ENCODE measurements at places on chromosomes 6 and 20.

DNA sequence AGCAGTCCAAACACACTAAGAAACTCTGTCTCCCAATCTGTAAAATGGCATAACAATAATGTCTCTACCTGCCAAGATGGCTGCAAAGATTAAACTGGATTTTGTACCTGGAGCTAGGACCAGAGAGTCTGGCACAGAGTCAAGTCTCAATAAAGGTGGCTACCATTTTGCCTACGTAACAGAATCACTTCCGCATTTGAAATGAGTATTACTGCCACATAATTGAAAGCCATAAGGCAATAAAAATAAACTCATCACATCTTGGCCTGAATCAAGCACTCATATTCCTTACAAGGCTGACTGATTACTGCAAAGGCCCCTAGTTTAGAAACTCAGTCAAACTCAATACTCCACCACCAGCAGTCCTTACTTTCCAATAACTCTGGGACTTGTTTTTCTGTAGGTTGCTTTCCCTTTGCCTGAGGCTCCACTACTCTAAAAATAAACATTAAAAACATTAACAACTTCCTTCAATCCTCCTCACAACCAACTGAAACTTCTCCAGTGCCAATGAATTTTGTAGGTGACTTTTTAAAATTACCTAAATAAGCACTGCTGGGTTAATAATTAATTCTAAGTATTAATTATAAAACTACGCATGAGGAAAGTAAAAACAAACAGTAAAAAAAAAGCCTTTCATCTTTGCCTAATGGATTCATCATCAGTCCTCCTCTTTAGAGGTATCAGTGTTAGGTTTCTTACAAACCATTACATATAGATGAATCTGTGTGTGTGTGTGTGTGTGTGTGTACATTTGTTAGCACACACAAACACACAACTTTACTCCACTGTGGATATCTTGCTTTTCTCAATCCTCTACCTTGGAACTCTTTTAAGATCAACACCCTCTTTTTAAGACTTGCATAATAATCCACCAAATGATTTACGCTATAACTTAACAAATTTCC is 3.7 kb downstream of the KIF16B start:
- no peak for DNase-seq

GRCh38 chr6:168440520-168441433 is at the start of gene SMOC2:
Gene SMOC2 (plus strand): TSS chr6:168441184. CDS start chr6:168441371, 187 bp downstream.
- DNase-seq: no peak

DNA sequence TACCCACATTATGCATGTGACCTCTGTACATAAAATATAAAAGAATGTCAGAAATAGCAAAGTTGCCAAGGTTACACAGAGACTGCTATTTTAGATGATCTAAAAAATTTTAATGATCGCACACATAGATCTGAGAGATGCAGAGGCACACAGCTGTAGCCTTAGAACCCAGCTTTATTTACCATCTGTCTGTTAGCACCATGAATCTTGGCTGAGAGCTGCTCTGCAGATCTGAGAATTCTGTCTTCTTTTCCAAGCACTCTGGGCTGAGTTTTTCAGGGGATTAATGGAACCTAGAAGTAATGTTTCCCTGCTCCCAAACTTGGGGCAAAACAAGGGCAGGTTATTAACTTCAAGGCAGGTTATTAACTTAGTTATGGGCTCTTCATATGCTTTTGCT is 248.7 kb upstream of the JAG1 start:
- no peak for DNase-seq

DNA sequence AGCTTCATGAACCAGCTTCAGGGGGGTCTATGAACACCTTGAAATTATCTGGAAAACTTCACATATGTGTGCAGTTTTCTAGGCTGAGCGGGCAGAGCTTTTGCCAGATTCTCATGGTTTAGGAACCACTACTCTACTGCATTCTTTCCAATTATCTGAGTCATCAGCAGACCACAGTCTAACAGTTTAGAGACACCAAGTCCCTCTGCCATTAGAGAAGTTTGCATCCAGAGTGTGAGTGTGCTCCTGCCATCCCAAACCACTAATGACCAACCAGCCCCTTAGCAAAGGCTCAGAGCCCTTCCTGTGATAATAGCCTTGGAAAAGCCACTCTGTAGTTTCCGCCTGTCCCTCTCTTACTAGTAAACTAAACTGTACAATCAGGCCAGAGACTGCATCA is 96.8 kb downstream of the PHACTR1 start:
- DNase-seq: no peak

DNA sequence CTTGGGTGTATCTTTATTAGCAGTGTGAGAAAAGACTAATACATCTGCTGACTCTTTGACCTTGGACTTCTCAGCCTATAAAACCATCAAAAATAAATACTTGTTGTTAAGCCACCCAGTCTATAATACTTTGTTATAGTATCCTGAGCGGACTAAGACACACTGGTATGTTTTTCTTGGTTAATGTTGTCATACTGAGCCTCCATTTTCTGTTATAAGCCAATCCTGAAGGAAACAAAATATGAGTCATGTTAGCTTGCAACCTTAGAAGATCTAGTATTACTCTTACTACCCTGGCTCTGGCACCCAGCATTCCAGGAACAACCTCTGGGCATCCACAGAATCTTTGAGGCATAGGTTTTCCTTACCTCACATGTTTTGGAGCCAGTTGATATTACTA is 307.2 kb downstream of the FRK start:
- DNase-seq: no peak

DNA sequence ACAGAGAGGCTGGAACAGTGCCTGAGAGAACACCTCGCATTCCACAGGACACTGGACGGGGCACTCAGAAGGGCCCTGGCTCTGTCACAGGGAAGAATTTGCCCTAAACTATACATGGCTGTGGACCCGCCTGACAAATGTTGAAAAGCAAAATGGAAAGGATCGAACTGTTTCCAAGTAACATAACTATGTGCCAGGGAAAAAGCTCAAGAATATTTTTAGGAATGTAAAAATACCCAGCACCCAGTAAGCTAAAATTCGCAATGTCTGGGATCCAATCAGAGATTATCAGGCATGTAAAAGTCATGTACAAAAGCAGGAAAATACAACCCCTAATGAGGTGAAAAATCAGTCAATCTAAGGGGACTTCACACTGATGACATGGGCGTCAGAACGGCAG is 215.9 kb downstream of the TTLL2 start:
- DNase-seq: no peak

GRCh38 chr6:30508890-30509736 is 19.8 kb downstream of the HLA-E start:
- no peak for DNase-seq

DNA sequence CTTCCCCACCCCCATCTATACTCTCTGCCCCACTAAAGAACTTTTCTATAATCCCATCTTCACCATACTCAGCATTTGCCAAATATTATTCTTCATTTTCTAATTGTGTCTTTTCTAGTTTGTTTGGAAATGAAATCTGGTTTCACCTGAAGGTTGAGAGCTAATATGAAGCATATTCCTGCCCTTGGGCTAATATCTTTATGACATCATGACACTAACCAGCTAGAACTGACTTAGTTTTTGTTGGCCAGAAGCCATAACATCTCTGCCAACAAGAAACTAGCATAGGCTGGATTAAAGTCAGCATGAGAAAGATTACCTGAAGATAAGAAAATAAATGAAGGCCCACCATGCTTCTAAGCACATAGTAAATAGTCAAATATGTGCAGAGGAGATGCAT is 16.7 kb downstream of the UNC5CL start:
- no peak for DNase-seq

DNA sequence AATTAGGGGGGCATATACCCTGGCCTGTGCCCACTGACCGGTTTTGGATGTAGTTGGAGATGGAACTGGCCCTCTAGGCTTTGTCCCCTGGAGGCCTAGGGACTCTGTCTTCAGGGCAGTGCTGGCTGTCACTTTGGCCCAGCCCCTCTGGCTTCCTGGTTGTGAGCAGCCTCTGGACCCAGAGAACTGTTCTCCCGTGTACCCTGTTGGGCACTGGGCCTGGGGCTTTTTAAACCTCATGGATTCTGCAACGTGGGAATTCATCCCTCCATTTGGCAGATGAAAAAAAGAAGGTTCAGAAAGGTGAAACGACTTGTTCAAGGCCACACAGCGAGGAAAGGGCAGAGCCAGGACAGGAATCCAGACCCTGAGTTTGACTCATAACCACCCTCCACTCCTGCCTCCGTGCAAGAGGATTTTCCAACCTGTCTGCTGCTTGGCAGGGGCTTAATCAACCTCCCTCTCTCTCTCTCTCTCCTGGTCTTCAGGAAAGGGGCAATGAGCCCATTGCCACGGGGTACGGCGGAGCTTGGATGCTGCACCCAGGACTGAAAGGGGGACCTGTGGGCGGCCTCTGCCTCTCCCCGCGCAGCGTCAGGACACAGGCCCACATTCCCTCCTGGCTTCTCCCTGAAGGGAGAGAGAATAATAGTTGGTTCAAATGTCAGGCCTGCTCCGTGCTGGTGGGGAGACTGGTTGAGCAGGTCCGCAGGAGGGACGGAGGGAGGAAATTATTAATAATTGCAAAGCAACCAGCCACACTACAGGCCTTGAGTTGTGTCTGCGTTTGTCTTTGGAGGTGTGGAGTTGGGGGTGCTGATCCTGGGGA is 56.0 kb downstream of the CEBPB start:
- no peak for DNase-seq

- no peak for DNase-seq
These were observed 74.0 kb upstream of the EYA2 start for GRCh38 chr20:46820682-46821081.

DNA sequence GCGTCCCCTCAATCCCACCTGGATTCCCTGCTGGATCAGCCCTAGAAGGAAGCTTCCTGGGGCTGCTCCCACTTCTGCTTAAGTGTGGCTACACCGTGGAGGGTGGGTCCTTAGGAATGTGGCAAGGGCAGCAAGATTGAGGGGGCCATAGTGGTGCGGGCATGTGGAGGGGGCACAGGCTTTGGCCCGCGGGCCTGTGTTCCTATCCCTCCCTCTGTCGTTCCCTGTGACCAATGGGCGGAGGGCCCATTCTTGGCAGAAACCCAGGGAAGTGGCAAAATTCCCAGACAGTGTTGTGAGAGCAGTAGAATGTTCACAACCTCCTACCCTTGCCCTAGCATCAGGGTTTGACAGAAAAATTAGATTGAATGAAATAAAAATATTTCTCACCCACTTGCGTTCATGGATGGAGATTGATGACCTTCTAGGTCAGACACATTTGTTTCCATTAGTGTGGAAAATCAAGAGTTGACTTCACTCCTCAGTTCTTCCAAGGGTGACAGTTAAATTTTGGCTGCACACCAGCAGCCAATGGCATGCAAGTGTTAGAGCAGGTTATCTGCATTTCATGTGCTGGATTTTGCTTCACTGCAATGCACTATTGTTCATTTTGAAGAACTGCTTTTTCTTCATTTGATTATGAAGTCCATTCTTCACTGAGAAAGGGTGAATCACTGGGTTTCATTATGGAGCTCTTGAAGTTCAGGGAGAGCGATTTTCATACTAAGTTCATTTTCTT is 49.3 kb upstream of the AHI1 start:
- DNase-seq: no peak

DNA sequence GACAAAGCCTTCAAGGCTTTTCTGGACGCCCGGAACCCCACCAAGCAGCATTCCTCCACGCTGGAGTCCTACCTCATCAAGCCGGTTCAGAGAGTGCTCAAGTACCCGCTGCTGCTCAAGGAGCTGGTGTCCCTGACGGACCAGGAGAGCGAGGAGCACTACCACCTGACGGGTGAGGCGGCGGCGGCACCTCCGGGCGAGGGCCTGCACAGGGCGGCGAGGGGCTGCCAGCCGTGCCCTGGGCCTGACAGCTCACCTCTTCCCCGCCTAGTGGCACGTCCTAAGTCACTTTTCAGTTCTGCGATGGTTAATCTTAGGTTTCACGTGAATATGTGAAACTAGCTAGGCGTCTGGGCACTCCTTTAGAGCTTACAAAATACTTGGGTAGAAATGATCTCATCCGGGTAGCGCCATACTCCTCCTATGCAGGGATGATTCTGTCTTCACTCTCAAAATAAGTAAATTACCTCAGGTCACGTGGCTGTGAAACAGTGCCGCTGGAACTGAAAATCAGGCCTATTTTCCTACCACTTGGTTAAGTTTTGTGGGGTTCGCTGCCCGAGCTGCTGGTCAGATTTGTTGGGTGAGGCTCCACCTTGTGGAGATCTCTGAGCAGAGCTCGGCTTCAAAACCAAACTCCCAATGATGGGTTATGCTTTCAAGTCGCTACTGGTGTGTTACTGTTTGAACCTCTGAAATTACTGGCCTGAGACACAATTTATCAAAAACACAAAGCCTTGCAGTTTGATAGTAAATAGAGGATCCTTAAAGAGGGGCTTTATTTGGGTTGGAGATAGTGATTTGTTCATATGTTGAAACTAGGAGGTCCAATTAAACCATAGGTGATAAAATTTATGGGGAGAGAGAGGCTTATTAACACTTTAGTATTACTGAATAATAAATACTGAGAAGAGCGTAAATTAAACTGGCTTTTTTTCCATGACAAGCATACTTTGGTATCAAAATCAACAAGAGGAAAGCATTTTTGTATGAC is 15.5 kb upstream of the CLDN20 start:
- peak; percentile 25 for DNase-seq

- DNase-seq: no peak
These were observed 97.3 kb downstream of the RCAN2 start for GRCh38 chr6:46393940-46394337.

GRCh38 chr20:37600486-37600885 is 72.8 kb upstream of the BLCAP start:
- DNase-seq: no peak

DNA sequence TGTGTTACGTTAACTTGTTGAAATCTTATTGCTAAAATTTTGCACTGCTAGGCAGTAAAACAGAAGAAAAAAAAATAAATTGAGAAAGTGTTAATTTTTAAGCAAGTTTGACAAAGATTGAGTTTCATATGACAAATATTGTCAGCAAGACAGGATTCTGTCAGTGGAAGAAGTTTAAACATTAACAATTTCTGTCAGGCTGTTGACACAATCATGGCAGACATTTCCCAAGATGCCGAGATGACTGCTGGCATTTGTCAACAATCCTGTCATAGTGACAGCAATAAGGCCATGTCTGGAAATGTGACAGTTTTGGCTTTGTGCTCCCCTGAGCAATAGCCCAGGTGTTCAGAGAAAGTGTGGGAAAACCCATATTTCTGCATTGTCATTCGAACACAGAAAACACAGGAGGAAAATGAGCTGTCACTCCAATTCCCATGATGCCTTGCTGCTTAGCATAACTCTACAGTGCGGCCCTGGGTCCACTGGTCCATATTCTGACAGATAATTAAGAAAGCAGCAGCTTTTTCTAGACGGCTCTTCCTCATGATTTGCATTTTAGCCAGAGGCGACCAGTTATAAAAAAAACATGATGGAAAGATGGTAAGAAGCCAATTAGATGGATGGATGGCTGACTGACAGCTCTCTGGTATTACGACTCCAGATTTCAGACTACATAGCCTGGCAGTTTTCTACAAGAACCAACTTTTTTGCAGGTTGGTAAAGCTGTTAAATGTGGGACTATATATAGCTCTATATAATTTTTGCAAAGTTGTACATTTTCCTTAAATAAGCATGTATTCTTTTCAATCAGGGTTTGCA is 43.6 kb upstream of the DEFB112 start:
- DNase-seq: no peak

DNA sequence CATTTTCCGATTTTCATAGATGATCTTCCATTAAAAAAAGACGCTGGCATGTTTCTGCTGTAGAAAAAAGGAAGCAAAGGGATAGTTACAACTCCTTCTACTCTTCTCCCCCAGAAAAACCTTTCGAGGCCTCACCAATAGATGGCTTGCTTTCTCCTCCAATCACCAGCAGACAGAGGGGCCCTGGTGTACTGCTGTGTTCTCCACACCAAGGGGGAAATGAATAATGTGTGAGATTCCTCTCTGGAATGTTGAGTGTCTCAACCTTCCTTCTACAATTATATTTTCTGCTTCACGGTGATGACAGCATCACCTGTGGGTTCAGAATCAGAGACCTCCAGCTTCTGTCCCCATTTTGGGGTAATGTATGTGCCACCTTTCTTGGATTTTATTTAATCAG is 185.7 kb upstream of the FLRT3 start:
- no peak for DNase-seq
